ENCODE measurements at places on chromosomes 3 and 15.

DNA sequence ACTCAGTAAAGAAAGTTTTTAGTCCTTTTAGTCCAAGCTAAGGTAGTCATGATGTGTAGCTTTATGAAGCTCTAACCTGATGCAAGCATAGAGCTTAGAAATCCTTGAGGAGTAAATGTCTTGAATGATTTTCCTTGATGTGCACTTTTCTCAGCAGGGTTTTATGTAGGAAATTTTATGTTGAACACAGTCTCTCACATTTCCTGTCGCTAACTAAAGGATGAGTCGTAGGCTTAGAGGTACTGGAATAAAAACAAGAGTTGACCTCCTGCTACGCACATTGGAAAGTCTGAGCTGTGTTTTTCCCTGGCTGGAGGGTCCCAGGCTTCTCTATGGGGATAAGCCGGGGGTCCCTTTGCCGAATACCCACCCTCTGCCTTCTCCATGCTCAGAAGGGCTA lies 34.7 kb upstream of the ZPLD1 start:
- no peak for DNase-seq

DNA sequence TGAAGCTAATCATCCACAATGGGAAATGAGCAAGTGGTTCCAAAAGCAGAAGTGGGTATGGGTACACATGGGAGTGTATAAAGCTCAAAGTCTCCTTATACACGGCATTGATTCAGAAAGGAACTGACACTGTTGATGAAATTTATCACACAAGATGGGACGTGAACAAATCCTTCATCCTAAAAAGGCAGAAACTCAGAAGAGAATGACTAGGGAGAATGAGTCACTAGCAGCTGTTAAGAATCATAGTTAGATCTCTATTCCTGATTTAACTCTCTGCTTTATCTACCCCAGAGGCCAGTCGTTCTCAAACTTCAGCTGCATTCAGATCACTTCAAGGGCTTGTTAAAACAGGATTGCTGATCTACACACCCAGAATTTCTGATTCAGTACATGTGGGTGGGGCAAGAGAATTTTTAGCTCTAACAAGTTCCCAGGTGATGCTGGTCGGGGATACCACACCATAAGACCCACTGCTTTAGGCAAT lies 97.7 kb upstream of the PHLDB2 start:
- no peak for DNase-seq

DNA sequence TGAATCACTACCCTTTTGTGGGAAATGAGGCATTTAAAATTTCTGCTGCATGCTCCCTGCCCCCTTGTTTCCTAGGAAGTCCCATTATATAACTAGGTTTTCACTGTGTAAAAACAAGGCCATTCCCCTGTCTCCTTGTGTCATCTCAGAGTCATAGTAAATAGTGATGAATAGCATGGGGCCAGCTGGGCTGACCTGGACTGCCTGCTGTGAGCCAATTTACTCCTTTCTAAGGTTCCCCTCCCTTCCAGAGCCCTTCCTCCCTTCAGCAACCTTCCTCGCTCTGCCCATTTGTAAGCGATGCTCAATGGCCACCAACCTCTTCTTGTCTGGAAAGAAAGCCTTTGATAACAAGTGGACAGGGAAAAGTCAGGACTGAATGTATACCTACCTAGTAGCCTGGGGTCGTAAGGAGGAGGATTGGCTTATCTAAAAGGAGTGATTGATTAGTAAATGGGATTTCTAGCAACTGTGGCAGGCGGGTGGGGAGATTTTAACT lies 11.7 kb downstream of the ITGA11 start:
- no peak for DNase-seq

DNA sequence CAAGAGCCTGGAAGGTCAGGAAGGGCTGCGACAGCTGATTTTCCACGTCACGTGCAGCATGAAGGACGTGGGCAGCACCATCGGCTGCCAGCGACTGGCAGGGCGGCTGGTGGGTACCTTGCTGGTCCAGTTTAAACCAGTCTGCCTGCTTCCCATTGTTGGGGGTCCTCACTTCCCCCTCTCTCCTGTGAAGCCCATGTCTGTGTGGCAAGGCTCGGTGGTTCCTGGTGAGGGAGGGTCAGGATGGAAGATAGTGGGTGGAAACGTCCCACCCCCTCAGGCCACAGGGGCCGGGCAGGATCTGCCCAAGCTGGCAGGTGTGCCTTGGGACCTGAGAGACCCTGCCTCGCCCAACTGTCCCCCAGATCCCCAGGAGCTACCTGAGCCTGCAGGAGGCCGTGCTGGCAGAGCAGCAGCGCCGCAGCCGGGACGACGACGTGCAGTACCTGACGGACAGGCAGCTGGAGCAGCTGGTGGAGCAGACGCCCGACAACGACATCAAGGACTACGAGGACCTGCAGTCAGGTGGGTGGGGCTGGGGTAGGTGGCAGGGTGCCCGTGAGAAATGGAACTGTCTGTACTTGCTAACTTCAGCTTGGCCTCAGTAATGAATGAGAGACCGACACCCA lies 108.2 kb downstream of the LRRK1 start:
- DNase-seq: no peak

DNA sequence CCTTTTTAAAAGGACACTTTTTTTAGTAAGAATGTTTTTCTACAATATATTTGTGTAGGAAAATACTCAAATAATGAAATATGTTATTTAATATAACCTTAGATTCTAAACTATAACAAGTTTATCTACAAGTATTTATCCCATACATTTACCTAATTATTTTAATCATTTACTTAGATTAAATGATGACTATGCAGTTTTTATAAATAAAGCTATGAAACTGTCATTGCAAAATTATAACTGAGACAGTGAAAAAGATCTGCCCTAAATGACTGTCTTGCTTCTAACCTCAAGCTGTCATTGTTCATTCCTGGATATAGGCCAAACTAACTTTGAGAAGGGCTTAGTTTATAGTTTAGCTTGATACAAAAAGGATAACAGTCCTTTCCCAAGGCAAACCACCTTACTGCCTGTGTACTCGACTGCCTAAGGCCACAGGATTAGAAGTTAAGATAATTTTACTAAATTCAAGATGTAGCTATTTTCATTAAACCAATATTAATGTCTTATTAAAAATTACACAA lies 84.1 kb downstream of the GLDN start:
- DNase-seq: no peak

DNA sequence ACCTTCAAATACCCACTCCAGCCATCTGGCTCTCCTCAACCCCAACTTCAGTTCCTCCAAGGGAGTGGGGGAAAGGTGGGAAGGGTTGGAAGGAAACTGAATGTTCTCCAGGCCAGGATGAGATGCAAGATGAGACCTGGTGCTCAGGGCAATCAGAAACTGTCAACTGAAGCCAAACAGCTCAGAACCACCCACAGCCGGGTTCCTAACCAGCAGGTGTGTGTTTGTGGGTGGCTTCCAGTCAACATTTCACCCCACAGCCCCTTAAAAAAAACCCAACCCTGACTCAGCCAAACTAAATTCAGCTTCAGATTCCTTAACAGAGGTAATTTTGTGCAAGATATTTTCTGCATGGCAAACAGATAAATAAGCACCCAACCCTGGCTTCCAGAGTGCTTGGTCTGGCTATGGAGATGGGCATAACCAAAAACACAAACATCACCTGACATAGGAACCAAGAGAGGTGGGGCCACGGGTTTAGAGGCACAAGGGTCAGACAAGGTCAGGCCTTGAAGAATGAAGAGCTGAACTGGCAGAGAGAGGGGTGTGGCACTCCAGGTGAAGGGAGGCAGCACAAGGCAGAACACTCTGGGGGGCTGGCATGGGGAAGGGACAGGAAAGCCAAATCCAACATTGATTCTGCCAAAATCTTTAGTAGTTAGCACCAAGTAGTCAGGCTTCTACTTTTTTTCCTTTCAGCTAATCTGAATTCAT lies 34.7 kb downstream of the ZNF445 start:
- no peak for DNase-seq

GRCh38 chr3:134072881-134073582 lies 43.3 kb upstream of the SLCO2A1 start:
- DNase-seq: no peak

DNA sequence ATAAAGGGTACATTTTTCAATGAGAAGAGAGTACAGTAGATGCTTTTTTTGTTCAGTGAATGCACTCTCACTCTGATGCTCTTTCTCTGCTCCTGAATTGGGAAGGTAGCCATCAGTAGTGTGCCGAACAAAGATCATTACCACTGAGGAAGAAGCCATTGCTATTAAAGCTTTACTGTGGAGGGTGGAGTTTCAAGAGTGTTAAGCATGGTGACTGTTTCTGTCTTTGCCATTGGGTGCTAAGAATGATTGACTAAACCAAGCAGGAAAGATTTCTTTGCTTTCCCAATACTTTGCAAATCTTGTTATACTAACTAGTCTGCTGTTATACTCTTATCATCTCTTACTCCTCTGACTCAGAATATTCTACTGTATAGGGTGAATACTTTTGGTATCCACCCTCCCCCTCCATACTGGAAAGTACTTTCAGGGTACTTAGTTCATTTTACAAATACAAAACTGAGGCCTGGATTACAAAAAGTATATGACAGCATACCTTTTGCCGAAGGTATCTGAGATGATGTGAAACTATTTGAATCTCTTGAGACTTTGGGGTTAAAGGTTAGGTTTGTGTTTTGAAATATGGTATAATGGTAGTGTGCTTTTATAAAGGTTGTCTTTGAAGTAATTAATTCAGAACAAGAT lies 1.7 kb downstream of the RAB11A start:
- no peak for DNase-seq

- no peak for DNase-seq
Measured at GRCh38 chr3:87856126-87856525, 202.7 kb downstream of the CGGBP1 start.

DNA sequence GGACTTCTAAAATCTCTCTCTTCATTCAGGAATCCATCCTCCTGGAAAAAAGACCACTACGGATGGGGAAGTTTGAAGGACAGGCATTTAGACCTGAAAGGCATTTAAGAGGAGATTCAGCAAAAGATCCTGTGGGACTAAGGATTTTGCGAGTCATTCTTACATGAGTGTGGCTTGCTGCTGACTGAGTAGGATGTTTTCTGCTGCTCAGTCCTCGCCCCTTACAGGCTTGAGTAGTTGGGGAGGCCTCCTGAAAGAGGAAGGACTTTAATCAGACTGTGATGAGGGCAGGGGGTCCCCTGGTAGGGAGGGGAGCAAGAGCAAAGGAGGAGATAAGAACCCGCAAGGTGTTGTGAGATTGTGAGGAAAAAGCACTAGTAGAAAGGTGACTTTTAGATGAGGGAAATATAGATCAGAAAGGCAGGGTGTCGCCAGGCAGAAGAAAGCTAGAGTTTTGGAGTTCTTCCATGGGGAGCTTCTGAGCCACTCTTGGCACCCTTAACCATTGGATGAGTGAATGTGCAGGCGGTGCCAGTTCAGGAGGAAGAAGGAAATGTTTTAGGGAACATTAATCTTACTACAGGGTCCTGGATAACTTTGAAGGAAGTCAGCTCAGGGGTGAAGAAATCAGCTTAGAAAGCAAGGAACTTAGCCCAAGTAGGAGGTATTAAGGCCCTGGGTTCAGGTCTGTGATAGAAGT lies 171.1 kb downstream of the RORA start:
- DNase-seq: no peak

- no peak for DNase-seq
Measured at GRCh38 chr3:5197470-5198312, 10.2 kb downstream of the EDEM1 start.

Measured in gastrocnemius medialis (tissue), 4 donors.